MM.1S (cell line): ENCODE measurements at places on chromosomes 6 and 20.

DNA sequence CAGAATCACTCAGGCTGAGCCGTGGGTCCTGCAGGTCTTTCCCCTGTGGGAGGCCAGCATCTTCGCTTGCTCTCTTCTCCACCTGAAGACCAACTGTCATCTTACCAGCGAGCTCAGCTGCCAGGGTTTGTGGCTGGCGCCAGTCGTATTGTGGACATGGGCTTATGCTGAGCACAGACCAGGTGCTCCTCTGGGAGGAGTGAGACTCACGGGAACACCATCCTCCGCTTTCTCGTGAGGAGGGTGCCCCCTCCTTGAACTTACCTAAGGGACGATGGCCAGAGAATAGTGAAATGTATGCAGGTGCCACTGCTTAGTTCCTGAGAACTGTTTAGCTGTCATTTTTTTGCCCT is 17.1 kb downstream of the WRNIP1 start:
- DNase-seq: no peak

DNA sequence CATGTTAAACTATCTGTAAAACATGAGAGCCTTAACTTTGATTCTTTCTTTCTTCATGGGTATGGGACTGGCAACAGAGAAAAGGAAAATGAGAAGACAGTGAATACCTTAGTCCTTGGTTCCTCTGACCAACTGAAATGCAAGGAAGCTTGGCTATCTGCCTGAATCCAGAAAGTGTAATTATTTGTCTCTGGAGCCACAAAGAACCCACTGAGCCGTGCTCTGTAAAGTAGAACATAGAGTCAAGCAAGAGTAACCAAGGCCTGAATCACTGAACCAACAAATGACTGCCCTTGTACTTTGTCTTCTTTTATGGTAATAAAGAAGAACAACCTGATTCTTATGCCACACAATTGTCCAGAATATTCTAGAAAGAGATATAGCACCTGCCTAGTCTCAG is 27.6 kb downstream of the PKHD1 start:
- DNase-seq: no peak

- DNase-seq: no peak
These were observed 922.8 kb downstream of the EPHA7 start for GRCh38 chr6:92496527-92496926.

DNA sequence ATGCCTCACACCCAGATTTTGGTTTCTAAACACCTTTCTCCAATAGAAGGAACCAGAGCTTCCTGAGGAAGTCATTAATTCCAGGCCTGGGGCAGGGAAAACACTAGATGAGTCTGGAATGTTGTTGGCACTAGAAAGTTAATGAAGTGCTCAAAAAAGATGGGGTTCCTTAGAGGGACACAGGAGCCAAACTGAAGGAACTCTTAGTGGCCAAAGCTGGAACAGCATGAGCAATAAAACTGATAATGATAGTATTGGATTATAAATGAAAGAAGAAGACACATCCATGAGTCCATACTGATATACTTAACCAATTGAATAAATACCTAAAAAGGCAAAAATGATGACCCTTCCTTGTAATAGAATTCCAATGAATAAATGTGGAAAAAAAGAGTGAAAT is 4.4 kb downstream of the IL20RA start:
- no peak for DNase-seq

- peak; percentile 96 for DNase-seq
These were observed 10.5 kb downstream of the NKX2-2 start for GRCh38 chr20:21503345-21503744.

DNA sequence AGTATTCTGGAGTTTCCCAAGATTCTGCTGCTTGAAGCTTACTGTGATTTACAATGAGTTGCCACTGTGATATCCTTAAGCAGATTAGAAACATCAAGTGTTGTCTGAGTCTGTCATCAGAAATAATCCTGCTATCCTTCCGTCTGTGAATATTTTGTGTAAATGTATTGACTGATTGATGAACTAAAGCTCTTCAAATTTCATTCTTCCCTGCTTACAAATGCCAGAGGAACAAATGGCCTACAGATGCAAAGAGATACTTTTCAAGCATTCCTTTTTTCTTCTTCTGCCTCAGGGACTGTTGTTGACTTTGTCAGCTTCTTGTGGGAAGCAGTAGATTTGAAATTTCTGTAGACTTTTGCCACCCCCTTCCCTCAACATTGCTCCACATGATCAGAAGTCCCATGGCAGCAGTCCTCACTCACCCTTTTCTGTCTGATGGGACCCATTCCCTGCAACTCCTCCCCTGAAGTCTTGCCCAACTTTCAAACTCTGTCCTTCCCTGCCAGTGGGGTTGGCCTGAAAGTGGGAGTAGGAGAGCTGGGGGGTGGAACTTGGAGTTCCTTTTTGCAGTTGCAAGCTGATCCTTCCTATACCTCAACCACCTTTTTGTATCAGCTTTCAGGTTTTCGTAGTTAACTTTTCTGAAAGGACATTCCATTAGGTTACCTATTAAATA is 38.5 kb upstream of the MLIP start:
- no peak for DNase-seq
